GM20000 (cell line): ENCODE measurements at places on chromosomes 11 and 22.

GRCh38 chr11:100801225-100801999, 114.3 kb downstream of the ARHGAP42 start:
- DNase-seq: no peak

DNA sequence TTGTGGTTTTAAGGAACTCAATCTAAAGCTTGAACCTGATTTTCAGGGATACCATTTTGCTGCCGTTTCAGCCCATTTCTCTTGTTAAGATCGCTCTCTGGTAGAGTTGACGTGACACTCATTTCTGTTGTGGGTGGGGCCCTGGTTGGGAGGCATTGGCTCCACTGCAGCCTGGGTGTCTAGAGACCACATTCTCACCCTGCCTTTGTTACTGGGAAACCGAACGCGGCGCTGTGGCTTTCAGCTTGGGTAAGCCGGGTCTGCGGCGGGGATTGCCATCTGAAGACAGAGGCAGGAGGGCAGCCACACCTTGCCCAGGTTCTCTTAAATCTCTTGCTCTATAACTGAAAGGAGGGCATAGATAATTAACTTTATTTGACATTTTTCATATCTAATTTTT, 3.2 kb downstream of the EHF start:
- DNase-seq: peak; percentile 21

GRCh38 chr11:47340980-47341775, 11.3 kb downstream of the MYBPC3 start:
- no peak for DNase-seq

GRCh38 chr22:26847046-26847445, 189.7 kb downstream of the MIAT start:
- no peak for DNase-seq

DNA sequence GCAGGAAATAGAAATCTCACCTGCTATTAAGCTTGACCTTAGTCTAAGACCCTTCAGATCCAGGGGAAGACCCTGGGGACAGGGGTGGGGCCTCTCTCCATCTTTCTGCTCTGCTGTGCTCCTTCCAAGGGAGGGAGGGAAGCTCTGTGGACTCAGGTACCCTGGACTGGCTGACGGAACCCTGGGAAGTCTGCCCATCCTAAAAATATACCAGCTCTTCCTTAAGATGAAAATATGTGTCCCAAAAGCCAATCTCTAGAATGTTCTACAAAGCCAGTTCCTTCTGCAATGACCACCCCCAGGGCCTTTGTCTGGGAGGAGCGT, 73.7 kb downstream of the RTL6 start:
- no peak for DNase-seq

GRCh38 chr22:48899523-48900326, 927.9 kb downstream of the BRD1 start:
- no peak for DNase-seq

GRCh38 chr11:123034597-123034996, 27.3 kb downstream of the HSPA8 start:
- no peak for DNase-seq

DNA sequence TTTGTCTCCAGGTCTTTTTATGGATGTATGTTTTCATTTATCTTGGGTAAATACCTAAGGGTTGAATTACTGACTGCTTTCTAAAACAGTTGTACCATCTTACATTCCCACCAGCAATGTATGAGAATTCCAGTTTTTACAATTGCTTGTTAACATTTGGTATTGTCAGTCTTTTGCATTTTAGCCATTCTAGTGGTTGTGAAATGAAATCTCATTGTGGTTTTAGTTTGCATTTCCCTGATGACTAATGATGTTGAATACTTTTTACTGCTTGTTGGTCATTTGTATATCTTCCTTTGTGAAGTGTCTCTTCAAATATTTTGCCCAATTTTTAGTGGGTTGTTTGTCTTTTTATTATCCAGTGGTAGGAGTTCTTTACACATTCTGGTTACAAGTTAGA, 92.8 kb downstream of the ARFGAP2 start:
- DNase-seq: no peak

- peak; percentile 46 for DNase-seq
Measured at GRCh38 chr22:22745225-22746060, 101.0 kb downstream of the GGTLC2 start.

DNA sequence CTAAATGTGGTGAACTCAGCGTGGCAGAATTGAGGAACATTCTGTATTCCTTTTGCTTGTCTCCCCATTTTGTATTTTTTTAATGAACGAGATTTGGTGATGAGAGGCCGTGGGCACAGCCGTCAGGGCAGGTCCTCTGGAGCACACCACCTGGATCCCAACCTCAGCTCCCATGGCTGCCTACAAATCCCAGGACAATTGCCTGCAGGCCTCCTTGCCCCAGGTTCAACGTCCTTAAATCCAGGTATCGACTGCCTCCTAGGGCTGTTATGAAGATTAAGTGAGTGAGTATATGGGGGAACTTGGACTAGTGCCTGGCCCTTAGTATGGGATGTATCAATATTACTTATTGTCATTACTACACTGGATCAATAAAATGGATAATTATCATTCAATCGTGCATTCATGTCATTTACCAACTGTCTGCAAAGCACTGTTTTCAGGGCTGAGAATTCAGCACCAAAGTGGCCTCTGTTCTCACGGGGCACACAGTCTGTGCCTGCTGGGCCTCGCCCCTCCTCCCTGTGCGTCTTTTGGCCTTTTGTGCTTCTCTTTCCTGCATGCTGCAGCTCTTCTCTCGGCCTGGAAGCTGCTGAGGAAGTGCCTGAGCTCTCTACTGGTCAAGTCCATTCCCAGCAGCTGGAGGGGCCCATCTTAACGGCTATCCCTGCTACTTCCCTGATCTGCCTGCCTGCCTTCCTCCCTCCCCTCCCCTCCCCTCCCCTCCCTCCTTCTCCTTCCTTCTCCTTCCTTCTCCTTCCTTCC, 1343.7 kb downstream of the BRD1 start:
- DNase-seq: no peak

- DNase-seq: peak; percentile 93
Measured at GRCh38 chr11:67583247-67584204, at the start of gene GSTP1. GSTP1 (plus strand) TSS chr11:67583812; CDS start chr11:67583844, 32 bp downstream.

DNA sequence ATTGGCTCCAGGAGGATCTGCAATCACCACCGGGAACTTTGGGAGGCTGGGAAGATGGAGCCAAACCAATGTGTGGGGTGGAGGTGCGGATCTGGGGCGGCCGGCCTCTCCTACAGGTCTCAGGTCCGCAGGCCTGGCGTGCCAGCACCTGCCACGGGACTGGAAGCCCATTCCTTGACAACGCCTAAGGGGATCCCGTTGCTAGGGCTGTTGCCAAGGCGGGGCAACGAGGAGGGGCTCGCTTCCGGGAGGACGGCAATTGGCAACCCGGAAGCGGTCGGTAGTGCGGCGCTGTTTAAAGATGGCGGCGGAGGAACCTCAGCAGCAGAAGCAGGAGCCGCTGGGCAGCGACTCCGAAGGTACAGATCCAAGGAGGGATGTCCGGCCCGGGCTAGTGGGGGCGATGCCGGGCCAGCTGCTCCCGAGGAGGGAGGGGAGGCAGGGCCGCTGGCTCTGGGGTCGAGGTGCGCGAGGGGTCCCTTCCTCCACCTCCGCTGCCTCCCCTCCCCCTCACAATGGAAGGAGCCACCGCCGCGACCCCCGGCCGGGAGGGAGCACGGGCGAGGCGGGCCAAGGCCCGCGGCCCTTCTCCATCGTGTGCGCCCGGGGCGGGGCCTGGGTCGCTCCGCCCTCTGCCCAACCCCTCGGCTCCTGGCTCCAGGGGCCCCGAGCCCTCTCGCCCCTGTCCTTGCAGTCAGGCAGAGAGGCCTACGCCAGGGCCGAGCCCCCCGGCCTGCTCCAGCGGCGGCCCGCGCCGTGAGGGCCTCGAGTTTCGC, at the start of gene OTUB1:
TSS of gene OTUB1 (plus strand) at position 283 of the 776 bp plus-strand sequence. CDS start at position 302, 19 bp downstream.
- DNase-seq: peak; percentile 95

DNA sequence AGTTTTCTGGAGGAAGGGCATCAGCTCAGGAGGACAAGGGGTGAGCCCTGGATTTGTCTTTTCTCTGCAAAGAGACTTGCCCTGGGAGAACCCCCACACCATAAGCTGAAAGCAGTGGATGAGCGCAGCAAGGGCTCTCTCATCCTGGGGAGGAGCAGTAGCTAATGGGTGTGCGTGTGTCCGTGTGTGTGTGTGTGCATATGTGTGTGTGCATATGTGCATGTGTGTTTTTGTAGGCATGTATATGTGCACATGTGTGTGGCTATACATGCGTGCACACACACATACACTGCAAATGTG, 45.3 kb downstream of the SMIM38 start:
- DNase-seq: no peak

DNA sequence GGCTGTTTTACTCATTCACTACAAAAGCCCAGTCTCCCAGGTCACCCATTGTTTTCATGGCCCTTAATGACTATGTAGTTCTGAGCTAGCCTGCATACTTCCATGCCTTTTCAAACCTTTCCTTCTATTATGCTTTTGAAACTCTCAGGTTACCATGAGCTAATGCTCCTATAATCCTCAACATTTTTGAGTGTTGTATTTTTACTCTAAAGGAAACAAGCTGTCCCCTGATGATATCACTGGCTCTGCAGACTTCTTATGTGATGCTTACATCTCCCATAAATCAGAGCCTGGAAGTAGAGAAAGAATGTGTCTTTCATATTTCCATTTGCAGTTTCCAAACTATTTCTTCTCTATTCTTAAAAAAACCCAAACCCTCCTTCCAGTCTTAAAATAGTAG, 159.0 kb upstream of the RAG2 start:
- no peak for DNase-seq

DNA sequence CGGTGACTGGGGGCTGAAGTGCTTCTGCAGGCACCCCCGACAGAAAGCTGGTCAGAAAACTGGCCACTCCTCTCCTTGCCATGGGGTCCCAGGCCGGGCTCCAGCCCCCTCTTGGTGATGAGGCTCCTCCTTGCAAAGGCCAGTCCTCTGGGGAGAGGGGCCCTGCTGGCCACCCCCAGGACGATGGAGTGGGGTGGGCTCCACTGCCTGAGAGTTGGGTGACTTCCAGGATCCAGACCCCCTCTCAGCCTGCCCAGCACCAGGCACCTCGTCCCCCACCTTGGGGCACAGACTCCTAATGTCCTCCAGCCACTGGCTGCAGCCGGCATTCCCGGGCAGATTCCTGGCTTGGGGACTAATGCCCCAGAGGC, 441 bp upstream of the RPS6KA4 start:
- no peak for DNase-seq

- no peak for DNase-seq
Measured at GRCh38 chr11:115965767-115966504, 461.7 kb upstream of the CADM1 start.
